Camera-type eye (tissue), 1 donor: ENCODE measurements at places on chromosomes 6 and 20. TPM values are rescaled to one million over a fixed set of nuclear protein-coding genes. Genes with fewer than 3 reads are reported as not detected.

OTOR gene
- not detected for total RNA-seq

GSTA4 gene
- total RNA-seq, result 70.9 TPM

TREM2 gene
- 0.38 TPM for total RNA-seq

SAMD5 gene
- 23.1 TPM for total RNA-seq

SLC4A11 gene
- total RNA-seq, result 1.8 TPM

NHLRC1 gene
- total RNA-seq, result 2.8 TPM

PTK6 gene
- 1.3 TPM for total RNA-seq

BRPF3 gene
- 39.2 TPM for total RNA-seq

SOX18 gene
- 7.1 TPM for total RNA-seq

PNLDC1 gene
- total RNA-seq, result 0.49 TPM

MCUR1 gene
- total RNA-seq, result 11.1 TPM

HSPA1L gene
- 4.8 TPM for total RNA-seq

HTR1E gene
- 0.33 TPM for total RNA-seq

TRAPPC3L gene
- total RNA-seq, result 0.38 TPM

ARMH2 gene
- total RNA-seq, result not detected

TUBB2B gene
- 434 TPM for total RNA-seq

GTSF1L gene
- not detected for total RNA-seq

NRSN1 gene
- total RNA-seq, result 12.5 TPM

FAM209B gene
- not detected for total RNA-seq

DDO gene
- 0.16 TPM for total RNA-seq

SRSF12 gene
- total RNA-seq, result 18.0 TPM

ZNF831 gene
- total RNA-seq, result 0.16 TPM

MCM3 gene
- total RNA-seq, result 63.8 TPM

LY6G6F gene
- not detected for total RNA-seq

PRR18 gene
- total RNA-seq, result 0.22 TPM

ZBTB46 gene
- total RNA-seq, result 12.1 TPM

LZTS3 gene
- 18.7 TPM for total RNA-seq

MOG gene
- total RNA-seq, result 0.16 TPM

LY6G5C gene
- 1.9 TPM for total RNA-seq

ATP9A gene
- 86.4 TPM for total RNA-seq

SNAI1 gene
- total RNA-seq, result 0.22 TPM

MTFR2 gene
- total RNA-seq, result 1.1 TPM

SIM1 gene
- total RNA-seq, result not detected

ETV7 gene
- total RNA-seq, result 0.38 TPM

PSMB9 gene
- 4.0 TPM for total RNA-seq

BMP5 gene
- 20.8 TPM for total RNA-seq

GSTA2 gene
- not detected for total RNA-seq

CLPSL1 gene
- not detected for total RNA-seq

PHACTR3 gene
- total RNA-seq, result 8.1 TPM

MAS1 gene
- total RNA-seq, result 0.05 TPM

GJE1 gene
- not detected for total RNA-seq

SPATS1 gene
- not detected for total RNA-seq

EEF1E1 gene
- 38.6 TPM for total RNA-seq

MYCT1 gene
- 21.2 TPM for total RNA-seq

BCLAF1 gene
- 327 TPM for total RNA-seq

RWDD2A gene
- 7.6 TPM for total RNA-seq

LPIN3 gene
- 5.7 TPM for total RNA-seq

KIF3B gene
- total RNA-seq, result 43.5 TPM

POM121L2 gene
- total RNA-seq, result not detected

PIM1 gene
- 27.2 TPM for total RNA-seq

TNXB gene
- total RNA-seq, result 129 TPM

SIRPB1 gene
- total RNA-seq, result not detected

ANKRD6 gene
- total RNA-seq, result 32.1 TPM

HLA-DPB1 gene
- 6.7 TPM for total RNA-seq

LSM2 gene
- total RNA-seq, result 21.4 TPM

BPIFA1 gene
- not detected for total RNA-seq

FNDC11 gene
- total RNA-seq, result 1.0 TPM

MAK gene
- 61.8 TPM for total RNA-seq

IMPG1 gene
- 68.0 TPM for total RNA-seq
